ENCODE measurements at places on chromosomes 12 and 14.

DNA sequence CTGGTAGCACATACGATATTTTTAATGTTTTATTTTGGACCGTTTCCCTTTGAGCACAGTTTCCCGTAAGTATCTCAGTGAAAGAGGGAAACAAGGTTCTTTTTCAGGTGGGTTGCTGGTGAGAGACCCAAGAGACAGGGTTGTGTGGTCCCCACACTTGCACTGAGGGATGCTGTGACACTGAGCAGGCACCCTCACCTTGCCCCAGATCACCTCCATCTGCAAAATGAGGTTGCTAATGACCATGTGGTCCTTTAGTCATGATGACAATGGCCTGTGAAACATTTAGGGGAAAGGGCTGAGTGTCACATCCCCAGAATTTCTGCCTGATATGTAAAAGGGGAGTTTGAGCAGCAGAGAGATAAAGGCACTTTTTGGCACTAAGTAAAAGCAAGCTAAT, 4.3 kb downstream of the CCND2 start:
- no peak for DNase-seq

DNA sequence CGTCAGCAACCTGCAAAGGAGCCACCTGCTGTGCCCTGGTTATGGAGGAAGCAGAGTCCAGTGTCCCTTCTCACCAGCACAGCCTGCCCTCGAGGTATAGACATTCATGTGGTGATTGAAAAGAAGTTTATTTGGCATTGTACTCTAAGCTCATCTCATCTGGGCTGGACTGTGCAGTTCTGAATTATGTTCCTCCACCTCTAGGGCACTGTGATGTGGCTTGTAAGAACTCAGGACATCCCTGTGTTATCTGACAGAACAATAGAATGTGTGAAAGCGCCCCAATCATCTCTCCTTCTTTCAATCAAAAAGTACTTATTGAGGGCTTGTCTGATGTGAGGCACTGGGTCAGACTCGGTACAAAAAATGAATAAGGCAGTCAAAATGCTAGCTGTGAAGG, 140.1 kb downstream of the DHRS2 start:
- no peak for DNase-seq

- peak; percentile 69 for DNase-seq
These were observed 9.4 kb downstream of the LHX5 start for GRCh38 chr12:113462117-113462774.

- no peak for DNase-seq
These were observed 840 bp downstream of the MRPL52 start for GRCh38 chr14:22830443-22831010.

DNA sequence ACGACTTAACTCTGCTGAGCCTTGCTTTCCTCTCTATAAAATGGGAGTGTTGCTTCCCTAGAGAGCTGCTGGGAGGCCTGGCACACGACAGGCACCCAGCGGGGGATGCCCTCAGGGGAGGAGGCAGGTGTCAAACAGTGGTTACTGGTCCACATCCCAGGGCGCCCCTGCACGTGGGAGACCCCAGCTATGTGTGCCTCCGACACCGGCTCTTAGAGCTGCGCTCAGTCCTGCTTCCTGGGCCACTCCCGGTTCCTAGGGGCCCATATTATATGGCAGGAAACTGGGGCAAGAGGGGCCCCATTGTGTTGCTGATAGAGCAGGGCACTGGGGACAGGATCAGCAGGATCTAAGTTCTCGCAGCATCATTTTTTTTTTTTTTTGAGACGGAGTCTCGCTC, 47.3 kb downstream of the CHGA start:
- no peak for DNase-seq

GRCh38 chr12:28606967-28607557, 416.8 kb downstream of the CCDC91 start:
- DNase-seq, result no peak

DNA sequence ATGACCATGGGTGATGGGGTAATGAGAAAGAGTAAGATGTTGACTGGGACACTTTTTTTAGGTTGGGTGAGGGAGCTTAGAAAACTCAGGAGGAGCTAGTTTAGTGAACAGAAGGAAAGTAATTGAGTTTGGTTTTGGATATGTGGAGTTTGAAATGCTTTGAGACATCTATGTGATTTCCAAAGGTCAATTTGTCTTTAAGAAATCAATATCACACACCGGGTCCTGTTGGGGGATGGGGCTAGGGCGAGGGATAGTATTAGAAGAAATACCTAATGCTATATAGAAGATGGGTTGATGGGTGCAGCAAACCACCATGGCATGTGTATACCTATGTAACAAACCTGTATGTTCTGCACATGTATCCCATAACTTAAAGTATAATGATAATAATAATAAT, 118.4 kb downstream of the ASCL1 start:
- DNase-seq, result no peak

DNA sequence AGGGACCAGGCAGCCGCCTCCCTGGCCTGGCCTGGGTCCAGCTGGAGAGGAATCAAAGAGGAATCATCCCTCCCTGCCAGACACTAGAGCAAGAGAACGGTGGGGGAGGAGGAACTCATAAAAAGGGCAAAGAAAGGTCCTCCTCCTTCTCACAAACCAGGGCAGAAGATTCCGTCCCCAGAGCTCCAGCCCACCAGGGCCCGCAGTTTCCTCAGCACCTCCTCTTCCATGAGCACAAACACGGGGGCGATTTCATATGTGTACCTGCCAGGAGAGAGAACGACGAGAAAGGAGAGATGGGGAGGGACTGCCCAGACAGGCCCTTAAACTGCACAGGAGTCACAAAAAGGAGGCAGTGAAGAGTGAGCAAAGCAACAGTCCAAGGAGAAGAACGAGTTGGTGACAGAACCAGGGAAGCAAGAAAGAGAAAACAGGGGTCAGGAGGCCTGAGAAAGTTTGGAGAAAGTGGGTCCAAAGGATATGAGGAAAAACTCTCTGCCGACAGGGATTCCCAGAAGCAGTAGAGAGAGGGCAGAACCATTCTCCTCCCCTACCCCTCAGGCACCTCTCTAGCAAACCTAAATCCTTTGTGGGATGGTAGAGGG, 8.7 kb upstream of the ZNF740 start:
- no peak for DNase-seq

All from activated CD4-positive, alpha-beta T cell treated with anti-CD3 and anti-CD28 coated beads, Interleukin-2, Interleukin-4, amounts not matched to agents 100 ng/mL and 50 ng/mL, durations not matched to agents 16 hours and 8 hours (primary cell).